ENCODE measurements at places on chromosomes 6 and 20. TPM values are rescaled to one million over a fixed set of nuclear protein-coding genes. Genes with fewer than 3 reads are reported as not detected.

Gene KCNG1
- 20.3 TPM for total RNA-seq

Gene TMEM151B
- not detected for total RNA-seq

Gene HRH3
- not detected for total RNA-seq

Gene FLRT3
- not detected for total RNA-seq

Gene TRIM10
- not detected for total RNA-seq

Gene SLC26A8
- not detected for total RNA-seq

Gene SLC35B2
- total RNA-seq: 30.0 TPM

Gene ZSCAN16
- 15.8 TPM for total RNA-seq

Data from B cell (primary cell).